ENCODE measurements at places on chromosomes 2 and 18.

GRCh38 chr2:173881461-173881860, 83.7 kb downstream of the SP3 start:
- no peak for DNase-seq

DNA sequence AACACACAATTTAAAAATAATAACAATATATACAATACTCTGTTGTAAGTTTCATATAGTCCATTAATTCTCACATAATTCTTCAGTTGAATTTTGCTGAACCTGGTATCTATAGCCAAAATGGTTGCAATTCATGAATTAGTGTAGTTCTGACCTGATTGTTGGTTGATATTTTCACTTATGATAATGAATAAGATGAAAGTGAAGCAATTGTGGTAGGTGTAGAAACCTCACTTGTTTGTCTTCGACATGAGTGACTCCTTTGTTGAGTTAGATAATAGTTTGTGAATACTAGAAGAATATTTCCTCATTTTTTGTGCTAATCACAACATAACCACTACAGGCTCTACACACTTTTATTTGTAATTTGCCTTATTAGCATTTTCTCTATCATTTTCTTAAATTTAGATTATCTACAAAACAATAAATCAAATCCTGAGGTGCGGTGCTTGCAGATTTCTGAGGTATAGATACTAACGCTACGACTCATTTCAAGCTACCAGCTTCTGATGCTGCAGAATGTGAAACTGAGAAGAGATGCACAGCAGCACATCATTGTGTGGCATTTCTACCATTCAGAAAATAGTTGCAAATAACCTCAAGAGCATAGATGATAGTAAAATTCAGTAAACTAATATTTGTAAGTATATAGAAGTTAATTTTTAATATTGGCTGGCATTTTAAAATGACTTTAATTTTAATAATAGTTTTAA, 117.9 kb downstream of the KCNH7 start:
- DNase-seq: no peak

DNA sequence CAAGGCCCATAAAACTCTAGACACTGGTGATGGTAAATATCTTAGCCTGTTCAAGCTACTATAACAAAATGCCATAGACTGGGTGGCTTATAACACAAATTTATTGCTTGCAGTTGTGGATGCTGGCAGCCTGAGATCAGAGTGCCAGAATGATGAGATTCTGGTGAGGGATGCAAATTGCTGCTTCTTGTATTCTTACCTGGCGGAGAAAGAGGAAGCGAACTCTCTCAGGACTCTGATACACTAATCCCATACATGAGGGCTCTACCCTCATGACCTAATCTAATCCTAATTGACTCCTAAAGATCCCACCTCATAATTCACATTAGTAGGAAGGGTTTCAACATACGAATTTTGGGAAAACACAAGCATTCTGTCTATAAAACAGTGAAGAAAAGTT, 4.6 kb upstream of the IER3IP1 start:
- DNase-seq: no peak

DNA sequence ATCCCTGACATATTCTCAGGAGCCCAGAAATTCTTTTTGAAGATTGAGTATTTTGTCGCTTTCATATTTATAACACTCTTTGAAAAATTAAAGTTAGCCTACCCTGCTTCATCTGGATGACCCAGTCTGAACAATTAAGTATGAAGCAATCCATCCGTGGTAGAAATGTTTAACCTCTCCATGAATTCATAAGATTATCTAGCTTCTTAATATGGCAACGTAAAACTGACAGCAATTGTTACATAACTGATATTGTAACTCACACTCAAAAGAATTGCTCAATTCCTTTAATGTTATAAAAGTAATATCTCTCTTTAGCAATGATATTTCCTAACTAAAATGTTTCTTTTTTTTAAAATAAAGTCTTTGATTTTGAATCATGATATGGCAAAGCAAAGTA, 7.2 kb upstream of the ABCA12 start:
- no peak for DNase-seq

GRCh38 chr18:47946889-47947288, 16.4 kb upstream of the SMAD2 start:
- DNase-seq: no peak

- no peak for DNase-seq
These were observed 273.7 kb downstream of the SLC4A3 start for GRCh38 chr2:219901155-219901554.

GRCh38 chr2:134154246-134154645, 99.6 kb upstream of the MGAT5 start:
- no peak for DNase-seq

GRCh38 chr2:159199236-159199635, 87.3 kb downstream of the WDSUB1 start:
- no peak for DNase-seq

Measured in activated CD4-positive, alpha-beta T cell treated with anti-CD3 and anti-CD28 coated beads, Interleukin-2, Interleukin-6, amounts not matched to agents 100 ng/mL and 50 ng/mL, durations not matched to agents 16 hours and 8 hours (primary cell).